ENCODE measurements at places on chromosomes 7 and 10.

DNA sequence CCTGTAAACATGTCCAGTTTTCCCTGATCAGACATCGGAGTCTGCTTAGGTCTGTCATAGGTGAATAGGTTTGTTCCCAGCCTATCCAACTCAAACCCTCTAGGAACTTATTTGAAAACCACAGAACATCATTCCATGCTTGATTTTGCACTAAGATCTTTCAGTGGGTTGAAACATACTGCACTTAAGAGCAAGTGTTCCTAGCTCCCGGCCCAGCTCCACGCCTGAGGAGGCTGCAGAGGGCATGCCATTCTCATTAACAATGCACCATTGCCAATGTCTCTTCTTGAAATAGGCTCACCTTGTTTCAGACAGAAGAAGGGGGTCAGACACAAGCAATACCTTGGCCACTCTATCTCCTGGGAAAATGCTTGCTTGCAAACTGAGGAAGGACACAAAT, 78.0 kb upstream of the EGR2 start:
- DNase-seq = no peak

- DNase-seq = no peak
These were observed 137.6 kb downstream of the NRP1 start for GRCh38 chr10:33196710-33197491.

GRCh38 chr7:133641436-133641835, 388.6 kb downstream of the EXOC4 start:
- no peak for DNase-seq

GRCh38 chr7:43568529-43568928, 14.4 kb upstream of the STK17A start:
- no peak for DNase-seq

GRCh38 chr7:83852136-83852535, 203.2 kb upstream of the SEMA3E start:
- DNase-seq = no peak

- DNase-seq = no peak
These were observed 6.8 kb downstream of the TBC1D12 start for GRCh38 chr10:94409021-94409657.

DNA sequence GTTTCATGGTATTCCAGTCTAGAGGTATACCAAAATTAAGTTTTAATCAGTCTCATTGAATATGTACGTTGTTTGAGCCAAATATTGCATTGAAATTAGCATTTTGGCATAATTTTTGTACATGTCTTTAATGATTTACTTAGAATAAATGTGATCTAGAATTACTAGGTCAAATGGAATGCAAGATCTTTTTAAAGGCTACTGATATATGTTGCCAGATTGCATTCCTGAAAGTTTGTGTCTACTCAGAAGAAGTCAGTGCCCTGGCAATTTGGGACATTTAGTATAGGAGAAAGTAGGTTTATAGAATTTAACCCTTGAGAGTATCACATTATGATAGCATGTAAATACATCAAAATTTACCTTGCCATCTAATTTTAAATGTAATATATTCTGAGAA, 32.4 kb downstream of the KMT2E start:
- DNase-seq = peak; percentile 22

GRCh38 chr7:74424291-74424880, 29.3 kb upstream of the GTF2IRD1 start:
- DNase-seq = no peak

- DNase-seq = no peak
These were observed 23.0 kb downstream of the DIP2C start for GRCh38 chr10:666237-667012.

DNA sequence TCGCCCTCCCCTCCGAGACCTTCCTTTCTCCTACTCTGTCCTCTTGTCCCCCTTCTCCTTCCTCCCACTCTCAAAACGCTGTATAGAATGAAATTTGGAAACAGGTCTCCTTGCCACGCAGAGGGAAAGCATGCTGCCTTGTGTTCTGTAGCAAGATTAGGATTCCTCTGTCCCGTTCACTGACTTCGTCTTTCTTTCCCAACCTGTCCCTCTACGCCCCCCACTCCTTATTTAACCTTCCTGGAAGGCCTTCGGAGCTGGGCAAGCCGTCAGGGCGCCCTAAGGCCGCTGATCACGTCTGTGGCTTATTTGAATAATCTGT, 1.3 kb downstream of the HOXA9 start:
- no peak for DNase-seq

DNA sequence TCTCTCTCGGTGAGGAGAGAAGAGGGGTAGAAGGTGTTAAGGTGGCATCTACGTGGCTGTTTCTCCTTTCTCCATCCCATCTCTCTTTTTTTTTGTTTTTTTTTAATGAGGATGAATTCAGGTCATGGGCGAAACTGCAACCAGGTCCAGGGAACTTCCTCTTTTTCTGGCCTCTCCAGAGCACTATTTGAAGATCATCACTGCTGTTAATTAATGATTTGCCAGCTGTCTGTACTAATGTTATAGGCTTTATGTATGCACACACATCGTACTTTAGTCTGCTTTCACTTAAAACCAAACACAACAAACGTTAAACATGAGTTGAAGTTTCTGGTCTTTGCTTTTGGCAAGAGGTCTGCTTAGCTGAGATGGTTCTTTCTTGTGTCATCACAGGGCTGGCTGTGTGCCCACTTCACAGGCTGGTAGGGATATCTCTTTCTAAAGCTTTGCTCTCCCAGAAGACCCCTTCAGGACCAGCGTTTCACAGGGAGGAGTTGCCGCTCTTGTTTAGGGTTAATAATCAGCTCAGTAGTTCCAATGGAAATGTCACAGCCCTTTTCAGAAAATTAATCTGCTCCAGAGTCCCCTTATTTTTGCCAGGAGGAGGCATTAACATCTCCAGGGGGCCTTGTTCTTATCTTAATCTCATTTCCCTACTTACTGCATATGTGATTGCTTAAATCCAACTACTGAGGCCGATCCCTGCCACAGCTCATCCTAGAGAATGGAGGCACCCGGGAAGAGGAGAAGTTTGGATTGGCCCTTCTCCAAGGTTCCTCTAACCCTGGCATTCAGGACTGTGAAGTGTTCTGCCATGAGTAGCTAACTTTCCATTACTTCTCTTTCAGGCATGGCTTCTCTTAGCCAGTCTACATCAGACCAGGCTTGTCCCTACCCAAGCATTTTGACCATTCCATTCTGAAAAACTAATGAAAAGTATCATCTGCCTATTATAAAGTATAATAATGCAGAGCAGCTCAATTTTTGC, 273.9 kb upstream of the NFE2L3 start:
- no peak for DNase-seq

- DNase-seq = no peak
These were observed 5.5 kb downstream of the ADRA2A start for GRCh38 chr10:111082102-111082975.

- no peak for DNase-seq
These were observed 37.4 kb downstream of the RASGEF1A start for GRCh38 chr10:43229208-43230061.

DNA sequence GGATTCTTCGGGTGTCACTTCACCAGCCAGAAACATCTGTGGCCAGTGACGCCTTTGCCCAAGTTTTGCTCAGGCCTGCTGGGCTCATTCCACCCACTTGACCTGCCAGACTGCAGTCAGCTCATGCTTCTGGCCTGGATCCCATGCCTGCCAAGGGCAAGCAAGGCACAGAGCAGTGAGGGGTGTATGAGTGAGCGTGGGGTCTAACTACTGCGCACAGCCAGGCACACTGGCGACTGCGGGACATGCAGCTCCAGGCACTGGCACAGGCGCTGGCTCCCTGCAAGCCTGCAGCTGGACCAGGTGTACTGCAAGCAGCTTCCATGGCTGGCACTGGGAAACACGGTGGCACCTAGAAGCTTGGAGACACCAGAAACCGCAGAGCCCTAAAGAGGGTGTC, 80.1 kb downstream of the MTERF1 start:
- DNase-seq = no peak

DNA sequence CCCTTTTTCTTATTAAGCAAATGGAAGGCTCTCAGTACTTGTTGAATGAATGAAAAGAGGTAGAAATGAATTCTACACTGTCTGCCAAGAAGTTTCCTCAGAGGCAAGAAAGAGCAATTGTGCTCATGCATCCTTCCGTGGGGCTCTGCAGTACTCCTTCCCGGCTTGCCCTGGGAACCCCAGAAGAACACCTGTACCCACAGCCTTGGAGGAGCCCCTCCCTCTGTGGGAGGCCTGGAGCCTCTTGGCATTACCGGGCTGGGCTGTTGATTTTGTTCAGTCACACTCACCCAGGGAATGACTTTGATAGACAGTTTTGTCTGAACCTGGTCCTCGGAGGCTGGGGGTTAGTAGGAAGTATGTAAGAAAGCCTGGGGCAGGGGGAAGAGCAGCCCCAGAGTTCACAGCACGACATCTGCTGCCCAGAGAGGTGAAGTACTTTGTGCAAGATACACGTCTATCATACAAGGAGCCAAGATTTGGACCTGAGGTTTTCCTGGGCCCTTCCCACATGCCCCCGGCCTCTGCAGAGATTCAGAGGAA, 134.8 kb upstream of the GDF10 start:
- DNase-seq = no peak

DNA sequence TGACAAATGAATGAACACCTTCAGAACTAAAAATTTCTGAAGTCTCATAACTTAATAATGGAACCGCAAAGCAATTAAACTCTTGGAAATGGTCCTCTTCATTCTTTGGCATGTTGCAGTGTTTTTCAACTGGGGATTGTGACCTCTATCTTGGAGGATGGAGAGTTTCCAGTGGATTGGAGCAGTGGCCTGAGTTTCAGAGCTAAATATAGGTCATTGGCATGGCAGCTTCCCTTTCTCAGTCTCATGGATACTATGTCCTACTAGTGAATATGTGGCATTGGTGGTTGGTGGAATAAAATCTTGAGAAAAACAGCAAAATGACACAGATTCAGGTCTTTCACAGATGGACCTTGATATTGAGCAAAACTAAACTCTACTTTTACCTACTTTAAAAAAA, 24.1 kb upstream of the EPC1 start:
- DNase-seq = no peak

- no peak for DNase-seq
These were observed 53.1 kb upstream of the NKX6-2 start for GRCh38 chr10:132839061-132839460.

DNA sequence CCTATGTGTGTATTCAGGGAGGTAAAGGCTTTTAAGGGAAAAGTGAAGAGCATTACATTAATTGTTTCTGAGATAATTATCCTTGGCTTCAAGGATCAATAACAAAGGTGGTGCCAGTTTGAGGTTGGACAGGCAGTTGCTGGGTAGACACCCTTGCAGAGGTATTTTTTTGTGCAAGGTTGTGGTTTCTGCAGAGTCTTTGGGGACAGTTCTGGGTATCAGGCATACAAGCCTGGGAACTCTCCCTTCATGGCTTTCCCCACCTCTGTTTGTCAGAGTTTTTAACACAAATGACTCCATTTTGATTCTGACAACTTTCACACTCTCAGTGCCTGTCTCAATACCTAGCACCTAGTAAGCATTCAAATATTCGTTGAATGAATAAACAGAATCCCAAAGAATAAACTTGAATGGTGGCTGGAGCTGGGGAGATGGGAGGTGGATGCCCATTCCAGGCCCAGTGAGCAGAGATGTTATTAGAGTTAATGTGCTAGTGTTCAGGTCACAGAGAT, 7.4 kb upstream of the OSBPL3 start:
- DNase-seq = no peak

DNA sequence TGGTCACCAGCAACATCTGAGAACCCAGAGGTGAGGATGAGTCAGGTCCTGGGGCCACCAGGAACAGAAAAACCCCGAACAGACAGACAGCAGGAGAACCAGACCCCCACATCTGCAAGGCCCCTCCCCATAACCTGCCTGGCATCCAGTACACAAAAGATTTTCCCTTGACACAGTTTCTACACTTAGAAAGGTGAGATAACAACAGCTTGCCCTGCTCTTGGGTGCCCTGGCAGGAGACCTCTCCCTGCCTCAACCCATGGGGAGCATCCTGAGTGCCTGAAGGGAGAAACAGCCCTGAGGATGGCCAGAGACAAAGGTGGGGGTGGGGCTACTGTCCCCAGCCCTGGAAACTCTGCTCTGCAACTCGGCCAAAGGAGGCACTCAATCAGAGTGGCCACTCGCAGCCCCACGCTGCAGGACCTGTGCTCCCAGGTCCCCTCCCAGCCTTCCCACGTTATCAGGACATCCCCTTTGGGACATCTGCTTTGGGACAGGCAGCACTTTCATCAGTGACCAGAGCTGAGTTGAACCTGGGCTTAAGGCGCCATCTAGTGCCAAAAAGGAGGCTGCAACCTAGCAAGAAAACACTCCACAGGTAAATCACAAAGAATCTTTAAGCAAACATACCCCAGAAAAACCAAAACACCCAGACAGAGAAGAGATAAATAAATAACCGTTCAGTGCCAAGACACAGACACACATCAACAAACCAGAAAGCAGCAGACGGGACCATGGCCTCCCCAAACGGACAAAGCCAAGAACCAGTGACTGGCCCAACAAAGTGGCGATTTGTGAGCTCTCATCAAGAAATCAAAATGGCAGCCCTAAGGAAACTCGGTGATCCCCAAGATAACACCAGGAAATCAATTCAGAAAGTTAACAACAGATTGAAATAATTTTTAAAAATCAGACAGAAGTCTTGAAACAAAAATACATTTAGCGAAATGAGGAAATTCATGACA, 233.7 kb downstream of the PTPRN2 start:
- no peak for DNase-seq

- DNase-seq = no peak
These were observed 57.9 kb downstream of the GRB10 start for GRCh38 chr7:50724526-50725520.

GRCh38 chr10:84352251-84352842, 24.0 kb downstream of the CCSER2 start:
- DNase-seq = peak; percentile 27

DNA sequence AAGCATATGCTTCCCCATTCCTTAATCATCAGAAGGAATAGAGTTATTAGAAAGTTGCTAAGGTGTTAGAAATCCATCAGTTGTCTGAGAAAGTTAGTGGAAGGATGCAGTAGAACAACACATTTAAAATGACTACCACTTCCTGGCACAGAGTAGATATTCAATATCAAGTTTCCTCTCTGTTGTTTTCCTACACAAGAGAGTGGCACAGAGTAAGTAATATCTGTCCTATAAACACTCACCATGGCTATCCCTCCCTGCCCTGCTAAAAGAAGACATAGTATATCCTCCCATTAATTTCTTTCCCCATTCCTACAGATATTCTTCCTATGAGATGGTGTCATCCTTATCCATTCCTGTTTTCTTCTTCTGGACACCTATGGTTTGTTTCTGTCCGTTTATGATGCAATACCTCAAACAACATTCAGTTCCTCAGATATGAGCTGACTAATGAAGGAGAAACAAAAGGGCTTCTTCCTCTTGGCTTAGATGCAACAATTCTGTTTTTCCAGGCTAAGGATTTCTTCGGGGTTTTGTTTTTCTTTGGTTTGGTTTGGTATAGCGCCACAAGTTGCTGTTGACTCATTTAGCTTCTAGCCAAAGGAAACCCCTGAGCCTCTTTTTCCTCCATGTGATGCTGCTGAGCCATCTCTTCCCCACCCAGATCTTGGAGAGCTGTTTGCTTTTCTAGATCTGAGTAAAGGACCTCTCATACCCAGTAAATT, 32.9 kb upstream of the BPGM start:
- peak; percentile 88 for DNase-seq

All from fibroblast of skin of left quadriceps (primary cell).